Skeletal muscle cell (primary cell): ENCODE measurements at places on chromosomes 1 and 21.

DNA sequence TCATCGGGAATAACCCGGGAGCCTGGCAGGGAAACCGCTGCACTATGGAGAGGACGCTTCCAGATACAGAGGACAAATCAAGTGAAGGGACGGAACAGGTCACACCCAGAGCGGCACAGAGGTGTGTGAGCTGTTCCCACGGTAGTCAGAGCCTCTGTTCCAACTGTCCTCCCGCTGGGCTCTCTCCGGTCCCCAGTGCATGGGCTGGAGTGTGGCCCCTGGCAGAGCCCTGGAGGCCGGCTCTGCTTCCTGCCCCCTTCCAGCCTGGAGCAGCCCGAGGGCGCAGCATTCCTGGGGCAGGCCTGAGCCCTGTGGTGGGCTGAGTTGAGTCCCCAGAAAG lies 11.9 kb upstream of the ZBTB21 start:
- DNase-seq: no peak

DNA sequence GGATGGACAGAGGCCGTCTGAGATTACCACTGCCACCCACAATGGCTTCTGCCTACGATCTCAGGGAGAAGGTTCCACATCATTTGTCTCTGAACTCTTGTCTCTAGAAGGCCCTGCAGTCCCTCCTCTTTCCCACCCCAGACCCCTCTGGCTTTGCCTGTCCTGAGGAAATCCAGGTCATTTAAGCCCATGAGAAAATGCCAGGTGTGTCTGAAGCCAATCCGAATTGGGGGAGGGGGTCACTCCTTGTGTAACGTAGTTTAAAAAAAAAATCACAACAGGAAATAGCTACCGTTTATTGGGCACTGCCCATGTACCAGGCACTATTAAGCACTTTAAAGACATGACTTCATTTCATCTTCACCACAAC lies 7.5 kb upstream of the MYOM3 start:
- no peak for DNase-seq

- peak; percentile 9 for DNase-seq
These were observed 27.9 kb upstream of the NTPCR start for GRCh38 chr1:232922485-232922884.

GRCh38 chr1:94079989-94080388 lies 41.0 kb downstream of the ABCA4 start:
- DNase-seq: no peak

DNA sequence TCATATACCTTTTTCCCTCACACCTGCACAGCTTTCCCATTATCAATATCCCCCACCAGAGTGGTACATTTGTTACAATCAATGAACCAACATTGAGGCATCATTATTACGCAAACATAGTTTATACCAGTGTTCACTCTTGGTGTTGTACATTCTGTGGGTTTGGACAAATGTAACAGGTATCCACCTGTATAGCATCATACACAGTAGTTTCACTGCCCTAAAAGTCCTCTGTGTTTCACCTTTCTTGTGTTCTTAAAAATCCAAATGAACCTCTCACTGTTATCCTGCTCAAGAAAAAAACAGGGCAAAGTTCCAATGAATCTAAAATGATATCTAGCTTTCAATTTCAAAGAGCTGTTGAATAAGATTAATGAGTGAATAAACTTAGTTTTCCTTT lies 45.9 kb upstream of the NR5A2 start:
- DNase-seq: no peak

DNA sequence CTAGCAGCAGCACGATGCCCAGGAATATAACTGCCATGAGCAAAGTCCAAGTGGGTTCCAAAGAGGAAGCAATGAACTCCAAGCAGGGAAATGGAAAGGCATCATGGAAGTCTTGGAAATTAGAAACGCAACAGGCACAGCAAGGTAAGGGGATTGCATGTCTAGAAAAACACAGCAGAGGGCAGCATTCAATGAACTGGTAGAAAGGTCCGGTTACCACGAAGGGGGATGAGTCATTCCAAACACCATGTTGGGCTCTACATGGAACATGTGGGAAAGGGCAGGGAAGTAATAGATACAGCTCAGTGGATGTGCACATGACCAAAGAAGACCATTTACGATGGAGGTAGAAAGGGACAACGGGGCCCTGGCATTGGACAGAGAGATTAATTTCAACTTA lies 36.4 kb downstream of the RXRG start:
- no peak for DNase-seq

- no peak for DNase-seq
These were observed 24.8 kb downstream of the ADGRB2 start for GRCh38 chr1:31739346-31739745.

DNA sequence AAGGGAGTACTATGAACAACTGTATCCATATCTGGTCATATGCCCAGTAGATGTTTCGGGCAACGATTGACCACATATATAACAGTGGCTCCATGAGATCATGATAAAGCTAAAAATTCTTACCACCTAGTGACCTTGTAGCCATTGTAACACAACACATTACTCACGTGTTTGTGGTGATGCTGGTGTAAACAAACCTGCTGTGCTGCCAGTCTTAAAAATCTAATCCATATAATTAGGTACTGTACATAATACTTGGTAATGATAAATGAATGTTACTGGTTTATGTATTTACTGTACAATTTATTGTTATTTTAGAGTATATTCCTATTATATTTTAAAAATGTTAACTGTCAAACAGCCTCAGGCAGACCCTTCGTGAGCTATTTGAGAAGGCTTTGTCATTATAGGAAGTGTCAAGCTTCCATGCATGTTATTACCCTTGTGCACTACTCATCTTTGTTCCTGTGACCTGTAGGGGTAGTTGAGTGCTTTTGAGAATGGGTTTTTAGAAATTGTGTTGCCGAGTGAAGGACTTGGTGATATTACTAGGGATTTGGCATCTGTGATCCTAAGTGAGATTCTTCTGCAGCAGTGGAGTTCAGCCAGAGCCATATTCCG lies 23.6 kb downstream of the DIP2A start:
- no peak for DNase-seq

DNA sequence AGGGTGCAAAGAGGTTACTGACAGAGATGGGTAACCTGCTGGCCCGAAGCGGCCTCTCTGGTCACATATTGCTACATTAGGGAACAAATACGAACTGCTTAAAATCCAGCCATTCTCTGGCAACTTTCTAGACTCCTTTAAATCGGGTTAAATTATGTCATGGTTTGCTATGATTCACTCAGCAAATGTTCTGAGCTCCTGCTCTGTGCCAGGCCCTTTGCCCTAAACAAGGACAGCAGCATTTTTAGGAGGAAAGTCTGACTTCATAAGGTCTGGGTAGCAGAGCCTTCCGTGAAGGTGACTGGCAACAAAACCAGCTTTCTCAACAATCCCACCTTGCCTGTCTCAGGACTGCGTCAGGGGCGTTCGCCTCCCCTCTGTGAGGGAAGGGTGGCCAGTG lies 15.4 kb downstream of the ZP4 start:
- no peak for DNase-seq

- DNase-seq: no peak
These were observed 385.8 kb upstream of the DUSP10 start for GRCh38 chr1:222127526-222128152.

DNA sequence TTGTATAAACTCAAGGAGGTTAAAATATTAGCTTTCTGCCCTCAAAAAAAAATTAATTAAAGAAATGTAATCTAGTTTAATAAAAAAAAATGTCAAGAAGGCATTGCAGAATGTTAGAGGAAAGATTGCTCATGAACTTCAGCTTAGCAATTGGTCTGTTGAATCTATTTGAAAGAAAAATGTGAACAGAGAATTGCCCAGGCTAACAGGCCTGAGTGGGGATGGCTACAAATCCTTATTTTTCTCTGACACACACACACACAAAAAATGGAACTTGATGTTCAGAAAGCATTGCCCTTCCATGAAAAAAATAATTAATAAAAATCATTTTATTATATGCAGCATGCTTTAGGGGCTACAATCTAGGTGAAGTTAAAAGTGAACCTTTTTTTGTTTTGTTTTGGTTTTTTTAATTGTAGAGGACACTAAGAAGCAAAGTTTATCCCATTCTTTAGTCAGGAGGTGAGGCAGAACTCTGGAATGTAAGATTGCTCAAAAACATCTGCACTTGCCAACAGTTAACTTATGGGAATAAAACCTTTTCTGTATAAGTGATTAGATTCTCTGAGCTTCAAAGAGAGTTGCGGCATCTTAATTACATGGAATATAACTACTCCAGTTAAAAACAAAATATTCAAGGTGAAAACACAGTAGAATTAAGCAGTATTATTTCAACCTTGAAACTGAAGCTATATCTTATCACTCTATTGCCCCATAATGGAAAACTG lies 658.5 kb upstream of the ADGRL2 start:
- DNase-seq: peak; percentile 44

- DNase-seq: no peak
These were observed 26.9 kb upstream of the CCN1 start for GRCh38 chr1:85553416-85554335.

- DNase-seq: no peak
These were observed 35.2 kb downstream of the SPEN start for GRCh38 chr1:15882665-15883064.
